ENCODE measurements at places on chromosomes 16 and 17. TPM values are rescaled to one million over a fixed set of nuclear protein-coding genes. Genes with fewer than 3 reads are reported as not detected.

GRCh38 chr17:45814622-45815606 lies 29.8 kb upstream of the SPPL2C start:
- no peak for DNase-seq

DNA sequence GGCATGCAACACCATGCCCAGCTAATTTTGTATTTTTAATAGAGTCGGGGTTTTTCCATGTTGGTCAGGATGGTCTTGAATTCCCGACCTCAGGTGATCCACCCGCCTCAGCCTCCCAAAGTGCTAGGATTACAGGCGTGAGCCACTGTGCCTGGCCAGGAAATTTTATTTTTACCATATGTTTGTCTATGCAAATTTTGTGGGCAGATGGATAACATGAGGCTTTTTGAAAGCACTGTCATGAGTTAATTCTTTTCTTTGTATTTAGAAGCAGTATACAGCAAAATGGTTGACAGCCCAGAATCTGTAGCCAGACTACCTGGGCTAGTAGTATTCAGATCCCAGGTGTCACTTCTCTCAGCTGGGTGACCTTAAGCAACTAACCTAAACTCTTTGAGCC lies 8.5 kb upstream of the KPNB1 start:
- no peak for DNase-seq

DNA sequence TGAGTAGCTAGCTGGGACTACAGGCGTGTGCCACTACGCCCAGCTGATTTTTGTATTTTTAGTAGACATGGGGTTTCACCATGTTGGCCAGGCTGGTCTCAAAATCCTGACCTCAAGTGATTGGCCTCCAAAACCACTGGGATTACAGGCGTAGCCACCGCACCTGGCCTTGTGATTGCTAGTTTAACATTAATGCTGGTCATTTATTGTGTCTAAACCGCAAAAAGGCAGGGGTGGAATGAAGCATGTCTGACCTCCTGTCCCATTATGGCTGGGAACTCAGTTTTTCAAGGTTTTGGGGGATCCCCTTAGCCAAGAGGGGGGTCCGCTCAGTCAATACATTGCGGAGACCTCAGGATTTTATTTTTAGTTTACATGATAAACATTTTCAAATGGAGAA lies 10.7 kb upstream of the CNGB1 start:
- no peak for DNase-seq

DNA sequence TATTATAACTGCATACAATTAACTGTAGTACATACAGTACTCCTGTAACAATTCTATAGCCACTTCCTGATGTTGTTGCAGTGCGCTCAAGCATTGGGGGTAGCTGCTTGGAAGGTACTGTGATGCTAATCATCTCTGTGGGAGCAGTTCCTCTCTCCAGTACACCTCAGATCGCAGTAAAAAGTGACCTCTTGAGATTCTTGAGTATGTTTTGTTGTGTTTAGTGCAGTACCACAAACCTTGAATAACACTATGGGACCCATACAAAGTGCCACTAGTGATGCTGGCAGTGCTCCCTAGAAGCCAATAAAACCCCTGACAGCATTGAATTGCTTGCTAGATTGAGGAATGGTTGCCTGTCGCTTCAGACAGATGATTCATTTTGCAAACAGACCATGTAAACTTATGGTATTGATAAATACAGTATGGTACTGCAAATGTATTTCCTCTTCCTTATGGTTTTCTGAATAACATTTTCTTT lies 193.0 kb downstream of the SPECC1 start:
- no peak for DNase-seq

GRCh38 chr17:36188891-36189306 lies 7.7 kb downstream of the CCL3L1 start:
- no peak for DNase-seq

GRCh38 chr16:56423584-56424403 lies 1.6 kb downstream of the AMFR start:
- no peak for DNase-seq

DNA sequence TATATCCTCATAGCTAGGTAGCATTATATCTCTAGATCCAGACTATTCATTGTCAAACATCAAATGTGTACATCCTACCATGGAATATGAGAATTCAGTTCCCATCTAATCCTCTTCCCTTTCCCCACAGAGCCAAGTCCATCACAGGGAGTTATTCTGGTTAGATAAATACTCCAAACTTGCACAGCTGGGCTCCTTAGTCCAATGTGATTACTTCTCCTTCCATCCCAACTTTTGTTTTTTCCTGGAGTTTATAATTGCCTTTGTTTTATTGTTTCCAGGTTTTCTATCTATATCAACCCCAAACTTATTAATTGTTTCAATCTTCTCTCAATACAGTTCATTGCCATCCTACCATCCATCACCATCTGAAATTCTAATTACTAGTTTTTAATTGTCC lies 59.9 kb downstream of the MYH11 start:
- DNase-seq = no peak

GRCh38 chr17:50153650-50154575 lies 3.4 kb upstream of the PPP1R9B start:
- DNase-seq = no peak

GRCh38 chr17:35879773-35880654 lies at the start of gene CCL5:
TSS of gene CCL5 (minus strand) at chr17:35880360.
- DNase-seq = no peak

GRCh38 chr17:62631086-62631935 lies 3.8 kb downstream of the MRC2 start:
- no peak for DNase-seq

- no peak for DNase-seq
Observed at GRCh38 chr17:65290616-65291015, 153.4 kb downstream of the RGS9 start.

- no peak for DNase-seq
Observed at GRCh38 chr16:50881956-50882355, 140.1 kb downstream of the CYLD start.

GRCh38 chr16:72357910-72358309 lies 186.0 kb upstream of the PMFBP1 start:
- no peak for DNase-seq

DNA sequence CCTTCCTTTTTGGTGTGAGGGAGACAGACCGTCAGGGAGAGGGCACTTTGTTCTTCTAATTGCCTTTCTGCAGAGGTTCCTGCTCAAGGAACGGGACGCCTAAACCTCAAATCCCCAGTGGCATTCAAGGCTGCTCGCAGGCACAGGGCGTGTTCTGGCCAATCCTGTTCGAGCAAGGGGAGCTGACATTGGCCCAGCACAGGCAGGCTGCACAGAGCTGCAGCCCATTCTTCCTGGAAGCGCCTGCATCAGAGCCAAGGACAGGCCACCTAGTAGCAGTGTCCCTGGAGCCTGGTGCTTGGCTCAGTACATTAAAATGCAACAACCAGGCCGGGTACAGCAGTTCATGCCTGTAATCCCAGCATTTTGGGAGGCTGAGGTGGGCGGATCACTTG lies 72.2 kb upstream of the CREBBP start:
- no peak for DNase-seq

DNA sequence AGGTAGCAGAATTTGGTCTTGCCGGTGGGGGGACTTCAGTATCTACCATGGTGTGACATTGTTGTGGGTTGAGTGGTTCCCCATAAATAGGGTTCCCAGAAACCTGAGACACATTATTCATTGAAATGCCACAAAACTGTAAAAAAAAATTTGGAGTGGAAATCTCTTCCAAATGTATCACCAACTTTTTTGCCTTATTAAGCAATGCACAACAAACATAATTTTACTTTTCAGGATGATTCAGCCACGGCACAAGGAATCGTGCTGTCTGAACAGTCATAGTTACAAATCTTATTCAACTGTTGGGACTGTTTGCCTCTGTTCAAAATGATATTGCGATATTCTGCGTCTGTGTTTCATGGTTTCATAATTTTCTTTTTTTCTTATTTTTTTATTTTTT lies 181.2 kb downstream of the NTN1 start:
- DNase-seq = no peak

DNA sequence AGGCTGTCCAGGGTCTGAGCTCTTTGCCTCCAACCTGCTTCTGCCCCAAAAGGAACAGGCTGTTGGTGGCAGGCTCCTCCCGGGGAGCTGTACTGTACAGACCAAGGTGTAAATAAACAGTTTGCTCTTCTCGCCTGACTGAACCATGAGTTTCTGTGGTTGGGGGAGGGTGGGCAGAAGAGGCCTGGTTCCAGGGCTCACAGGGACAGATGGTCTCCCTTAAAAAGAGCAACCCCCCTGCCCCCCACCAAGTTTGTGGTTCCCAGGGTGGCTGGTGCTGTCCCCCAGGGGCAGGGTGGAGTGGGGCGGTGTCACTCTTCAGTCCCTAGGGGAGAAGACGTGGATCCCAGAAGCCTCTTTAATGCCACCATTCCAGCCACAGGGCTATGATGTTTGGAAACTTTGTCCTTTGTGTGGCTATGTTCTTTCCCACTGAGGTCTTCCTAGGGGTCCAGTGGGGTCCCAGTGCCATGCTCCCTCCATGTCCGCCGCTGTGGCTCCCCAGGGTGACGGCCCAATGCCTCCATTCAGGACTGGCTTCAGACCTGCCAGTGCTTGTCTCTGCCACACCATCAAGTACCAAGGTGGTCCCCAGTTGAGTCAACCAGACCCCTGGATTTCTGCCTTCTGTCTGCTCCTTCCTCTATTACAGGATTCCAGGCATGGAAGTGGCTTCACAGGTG lies 146.7 kb downstream of the RAB11FIP4 start:
- no peak for DNase-seq

DNA sequence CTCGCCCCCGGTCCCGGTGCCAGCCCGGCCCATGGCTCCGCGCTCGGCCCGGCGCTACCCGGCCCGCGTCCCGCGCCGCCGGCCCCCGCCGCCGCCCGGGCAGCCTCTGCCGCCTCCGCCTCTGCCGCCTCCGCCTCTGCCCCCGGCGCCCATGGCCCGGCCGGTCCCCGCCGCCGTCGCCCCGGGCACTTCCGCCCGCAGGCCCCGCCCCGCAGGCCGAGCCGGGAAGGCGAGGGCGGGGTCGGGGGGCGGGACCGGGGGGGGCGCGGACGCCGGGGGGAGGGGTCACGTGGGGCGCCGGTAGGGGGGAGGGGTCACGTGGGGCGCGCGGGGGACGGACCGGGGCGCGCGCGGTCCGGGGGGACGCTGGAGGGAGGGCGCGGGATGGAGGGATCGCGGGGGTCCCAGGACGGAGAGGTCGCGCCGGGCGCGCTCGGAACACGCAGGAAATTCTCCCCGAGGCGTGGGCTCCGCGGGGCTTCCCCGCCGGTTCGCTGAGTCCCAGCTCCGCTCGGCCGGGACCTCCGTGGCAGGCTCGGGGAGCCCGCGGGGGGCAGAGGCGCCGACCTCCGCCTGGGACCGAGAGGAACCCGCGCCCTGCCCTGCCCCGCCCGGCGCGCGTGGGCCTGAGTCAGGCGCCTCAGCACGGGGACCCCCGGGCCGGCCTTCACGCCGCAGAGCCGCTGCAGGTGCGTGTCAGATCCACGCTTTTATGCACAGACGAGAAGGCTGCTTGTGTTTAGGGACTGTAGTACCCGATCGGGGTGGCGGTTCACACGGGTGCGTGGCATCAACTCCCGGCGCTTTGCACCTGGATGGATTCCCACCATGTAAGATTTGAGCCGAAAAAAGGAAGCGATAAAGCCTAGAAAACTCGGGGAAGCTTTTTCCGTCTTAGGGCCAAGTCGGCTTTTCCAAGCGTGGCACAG lies at the start of gene PGAP6:
Gene PGAP6 (minus strand): TSS at position 190 of the 929 bp plus-strand sequence. CDS start 157 bp downstream, at position 33.
- no peak for DNase-seq

The CD300LF gene
- not detected for total RNA-seq

The ACSM5 gene
- total RNA-seq = 0.12 TPM

The FAM171A2 gene
- 8.0 TPM for total RNA-seq

Data from epithelial cell of proximal tubule (primary cell).